ENCODE measurements at places on chromosomes 1 and 21.

DNA sequence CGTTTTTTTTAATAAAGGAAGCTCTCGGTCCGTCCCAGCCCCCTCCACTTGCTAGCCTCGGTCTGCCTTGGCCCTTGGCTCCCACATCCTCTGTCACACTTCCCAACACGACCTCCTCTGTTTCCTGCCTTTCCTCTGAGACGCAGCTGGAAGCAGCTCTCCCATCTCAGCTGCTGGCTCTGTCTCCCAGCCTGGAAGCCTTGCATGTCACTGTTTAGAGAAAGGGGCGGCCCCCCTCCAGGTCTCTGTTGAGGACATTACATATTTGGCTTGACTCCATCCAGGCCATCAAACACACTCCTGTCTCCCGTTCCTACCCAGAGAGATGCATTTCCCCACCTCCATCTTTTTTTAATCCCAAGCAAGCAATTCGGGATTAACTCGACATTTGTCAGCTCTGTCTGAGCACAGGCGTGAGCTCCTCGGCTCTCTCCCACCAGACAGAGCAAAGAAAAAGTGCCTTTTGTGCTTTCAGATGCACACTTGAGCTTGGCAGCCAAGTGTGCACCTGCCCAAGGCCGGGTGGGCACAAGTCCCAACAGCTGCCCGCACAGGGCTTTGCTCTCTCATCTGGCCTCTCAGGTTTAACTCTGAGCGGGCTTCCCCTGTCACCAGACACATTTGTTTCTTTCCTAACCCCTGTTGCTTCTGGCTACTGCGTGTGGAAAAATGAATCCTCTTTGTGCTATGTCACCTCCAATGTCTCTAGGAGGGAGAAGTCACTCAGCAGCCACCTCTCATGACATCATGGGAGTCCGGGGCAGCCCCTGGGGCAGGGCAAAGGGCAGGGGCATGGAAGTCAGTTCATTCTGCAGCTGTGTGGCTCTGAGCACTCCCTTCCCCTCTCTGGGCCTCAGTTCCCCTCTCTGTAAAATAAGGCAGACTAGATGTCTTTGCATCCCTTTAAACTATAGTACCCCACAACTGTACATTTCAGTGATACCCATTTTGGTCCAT is 108.3 kb downstream of the KCND3 start:
- H3K4me1 ChIP-seq = no peaks in the 10 kb centered on the region
- H3K27ac ChIP-seq = no peak overlapping the region
- no peaks in the 10 kb centered on the region for H3K27me3 ChIP-seq
- H3K4me3 ChIP-seq = no peak overlapping the region
- DNase-seq = no peak

GRCh38 chr1:47913225-47913823 is 83.9 kb downstream of the TRABD2B start:
- DNase-seq = no peak
- H3K36me3 ChIP-seq = no peaks in the 10 kb centered on the region
- no peak overlapping the region for H3K4me3 ChIP-seq
- H3K27ac ChIP-seq = no peak overlapping the region
- H3K4me1 ChIP-seq = no peaks in the 10 kb centered on the region

- H3K4me1 ChIP-seq = peaks cover 13% of the 10 kb centered on the region
- no peak overlapping the region for H3K4me3 ChIP-seq
- no peak overlapping the region for H3K27ac ChIP-seq
- H3K27me3 ChIP-seq = no peaks in the 10 kb centered on the region
- no peak for DNase-seq
- no peaks in the 10 kb centered on the region for H3K36me3 ChIP-seq
These were observed 12.5 kb downstream of the H6PD start for GRCh38 chr1:9246841-9247785.

- H3K36me3 ChIP-seq = no peaks in the 10 kb centered on the region
- H3K27ac ChIP-seq = no peak overlapping the region
- H3K4me1 ChIP-seq = peaks cover 5% of the 10 kb centered on the region
- no peak for DNase-seq
These were observed 11.7 kb downstream of the CAPN9 start for GRCh38 chr1:230758709-230759368.

Measured in astrocyte (in vitro differentiated cells and primary cell).